Activated CD4-positive, CD25-positive, alpha-beta regulatory T cell treated with anti-CD3 and anti-CD28 coated beads, Interleukin-2, amount 50 U/mL, for 24 hours (primary cell): ENCODE measurements at places on chromosomes 7 and 10.

- peak; percentile 87 for ATAC-seq
These were observed 68.9 kb upstream of the CCDC71L start for GRCh38 chr7:106729720-106730385.

- no peak for ATAC-seq
These were observed 9.0 kb downstream of the SLC16A12 start for GRCh38 chr10:89526358-89526757.

- ATAC-seq, result no peak
These were observed 1.9 kb downstream of the COL1A2 start for GRCh38 chr7:94396596-94396995.

DNA sequence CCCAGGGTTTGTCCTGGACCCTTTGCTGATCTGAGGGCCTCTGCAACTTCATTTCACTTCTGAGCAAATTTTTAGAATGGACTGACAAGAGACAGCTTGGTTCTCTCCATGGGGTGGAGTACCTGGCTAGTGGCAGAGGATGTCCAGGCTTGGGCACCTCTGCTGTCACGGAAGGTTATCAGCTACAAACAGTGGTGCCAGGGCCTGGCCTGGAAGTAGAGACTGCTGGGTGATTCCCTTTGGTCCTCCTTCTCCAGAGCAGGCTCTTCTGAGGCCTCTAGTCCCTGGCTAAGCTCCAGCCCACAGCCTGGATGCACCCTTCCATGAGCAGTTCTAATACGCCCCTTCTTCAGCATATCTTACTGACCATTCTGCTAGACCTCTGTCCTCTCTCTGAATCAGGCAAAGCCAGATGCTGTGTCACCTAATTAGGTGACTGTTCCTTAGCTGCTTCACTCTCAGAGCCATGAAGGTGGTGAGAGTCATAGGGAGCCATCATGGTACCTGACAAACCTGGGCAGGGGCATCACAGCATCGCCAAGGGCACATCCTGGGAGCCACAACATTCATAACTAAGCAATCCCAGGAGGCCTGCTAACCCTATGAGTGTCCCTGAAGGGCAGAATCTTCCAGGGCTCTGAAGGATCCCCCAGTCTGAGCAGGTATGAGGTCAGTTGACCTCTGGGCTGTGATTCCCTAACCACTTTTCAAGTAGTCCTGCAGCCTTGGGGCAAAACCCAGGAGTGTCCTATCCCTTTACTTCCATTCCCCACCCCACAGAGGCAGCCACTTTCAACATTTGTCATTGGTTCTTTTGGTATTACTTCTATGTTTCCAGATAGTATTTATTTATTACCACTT is 4.0 kb downstream of the ARHGAP22 start:
- no peak for ATAC-seq

DNA sequence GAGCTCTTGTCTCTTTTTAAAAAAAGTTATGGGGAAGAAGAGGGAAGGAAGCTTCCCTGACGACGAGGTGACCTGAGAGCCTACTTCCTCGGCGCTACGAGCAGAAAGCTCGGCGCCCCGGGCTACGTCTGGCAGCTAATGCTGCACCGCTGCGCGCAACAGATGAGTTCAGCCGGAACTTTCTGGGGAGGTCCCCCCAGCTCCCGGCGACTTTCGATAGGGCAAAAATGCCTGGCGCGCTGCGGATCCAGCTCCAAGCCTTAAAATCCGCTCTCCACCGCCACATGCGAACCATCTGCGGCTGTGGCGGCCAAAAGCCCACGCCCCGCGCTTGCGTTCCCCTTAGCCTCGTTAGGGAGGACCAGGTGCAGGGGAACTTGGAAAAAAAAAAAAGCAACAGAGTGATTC is 621 bp downstream of the P4HA1 start:
- ATAC-seq, result peak; percentile 41

GRCh38 chr7:94890216-94890615 is 17.2 kb upstream of the PPP1R9A start:
- no peak for ATAC-seq

DNA sequence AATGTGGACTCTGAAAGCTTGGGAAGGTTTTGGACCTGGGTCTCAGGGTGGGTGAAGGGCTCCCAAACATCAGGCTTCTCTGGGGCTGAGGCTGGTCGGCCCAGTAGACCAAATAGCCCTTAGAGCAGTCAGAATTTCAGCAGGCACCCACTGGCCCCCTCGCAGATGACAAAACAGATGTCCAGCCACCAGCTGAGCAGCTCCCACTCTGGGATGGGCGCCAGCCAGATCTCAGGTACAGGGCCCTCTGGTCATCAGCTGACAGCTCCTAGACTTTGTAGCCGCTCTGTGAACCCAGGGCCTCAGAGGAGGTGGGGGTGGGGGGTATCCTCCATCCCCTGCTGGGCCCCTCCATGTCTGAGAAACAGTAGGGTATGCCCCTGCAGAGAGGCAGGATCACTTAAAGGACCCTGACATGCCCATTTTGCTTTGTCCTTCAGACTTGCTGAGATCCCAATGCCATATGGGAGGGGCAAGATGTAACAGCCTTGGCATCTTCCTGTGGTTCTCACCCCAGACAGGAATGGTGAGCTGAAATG is 26.5 kb downstream of the HSPA12A start:
- ATAC-seq, result no peak

GRCh38 chr10:22554461-22555182 is 159.8 kb downstream of the PIP4K2A start:
- ATAC-seq, result no peak

DNA sequence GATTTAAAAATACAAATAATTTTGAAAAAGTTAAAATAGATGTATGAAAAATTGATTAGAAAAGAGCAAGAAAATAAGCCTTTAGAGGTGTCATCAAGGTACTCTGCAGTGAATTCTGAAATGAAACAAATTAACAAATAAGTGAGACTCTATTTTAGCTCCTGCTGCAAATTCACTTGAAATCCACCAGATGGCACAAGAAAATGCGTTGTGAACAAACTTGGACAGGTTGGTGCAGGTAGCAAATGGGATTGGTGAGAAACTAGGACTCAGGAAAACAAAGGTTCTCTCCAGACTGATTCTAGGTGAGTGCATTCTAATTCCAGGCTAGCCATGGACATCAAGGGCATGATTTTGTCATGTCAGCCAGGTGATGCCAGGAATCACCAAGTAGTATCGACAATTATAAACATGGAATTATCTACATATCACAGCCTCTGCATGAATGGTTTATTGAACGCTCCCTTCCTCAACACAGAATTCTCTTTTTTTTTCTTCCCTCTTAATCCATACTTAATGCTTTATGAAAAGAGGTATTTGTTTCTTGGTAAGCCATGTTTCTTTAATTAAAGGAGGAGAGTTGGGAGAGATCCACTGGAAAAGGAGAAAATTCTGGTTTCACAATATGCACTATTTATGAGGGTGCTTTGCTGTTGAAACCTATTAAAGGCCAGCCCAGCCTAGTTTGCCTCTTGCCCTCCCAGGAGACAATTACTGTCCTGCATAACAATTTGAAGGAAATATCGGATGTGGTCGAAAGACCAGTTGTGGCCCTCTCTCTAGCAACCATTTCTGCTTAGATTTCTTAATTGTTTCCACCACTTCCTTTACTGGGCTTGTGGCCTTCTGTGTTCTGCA is 118.1 kb downstream of the ZNF365 start:
- ATAC-seq, result no peak
